ENCODE measurements at places on chromosomes 6 and 20. TPM values are rescaled to one million over a fixed set of nuclear protein-coding genes. Genes with fewer than 3 reads are reported as not detected.

GRCh38 chr6:25397406-25397805, 118.2 kb downstream of the CARMIL1 start:
- no peak for DNase-seq

DNA sequence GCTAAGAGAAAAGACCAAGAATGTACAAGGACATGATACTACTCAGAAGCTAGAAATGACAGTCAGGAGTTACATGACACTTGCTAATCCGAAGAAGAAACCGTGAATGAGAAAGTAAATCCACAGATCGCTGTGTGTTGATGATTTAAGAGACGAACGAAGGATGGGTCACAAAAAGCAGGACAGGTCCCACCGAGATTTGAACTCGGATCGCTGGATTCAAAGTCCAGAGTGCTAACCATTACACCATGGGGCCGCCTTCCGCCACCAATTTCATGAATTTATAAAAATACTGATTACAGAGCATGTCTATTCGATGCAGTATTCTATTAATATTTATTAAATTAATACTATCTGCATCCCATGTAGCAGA, 54.0 kb upstream of the BTN3A2 start:
- DNase-seq = peak; percentile 82

DNA sequence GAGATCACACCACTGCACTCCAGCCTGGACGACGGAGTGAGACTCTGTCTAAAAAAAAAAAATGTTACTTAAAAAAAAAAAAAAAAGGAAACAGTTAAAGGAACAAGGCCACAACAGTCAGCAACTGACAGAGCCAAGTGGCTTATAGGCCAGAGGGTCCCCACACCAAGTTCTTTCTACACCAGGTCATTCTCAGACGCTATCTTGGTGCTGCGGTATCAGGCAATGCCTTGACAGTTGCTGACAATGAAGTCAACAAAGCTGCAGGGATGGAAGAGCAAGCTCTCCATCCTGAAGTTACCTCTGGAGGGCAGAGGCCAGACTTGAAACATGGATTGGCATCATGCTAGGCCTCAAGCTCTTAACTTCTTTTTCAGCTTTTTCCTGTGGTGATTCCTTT, 31.9 kb downstream of the COMMD7 start:
- DNase-seq = no peak

GRCh38 chr6:100210137-100211117, 216.4 kb upstream of the MCHR2 start:
- no peak for DNase-seq

GRCh38 chr6:95658886-95659285, 81.6 kb downstream of the MANEA start:
- DNase-seq = no peak

The CRYBG1 gene
- 14.1 TPM for total RNA-seq

GRCh38 chr6:70651326-70651905, 16.3 kb upstream of the SMAP1 start:
- peak; percentile 29 for DNase-seq

DNA sequence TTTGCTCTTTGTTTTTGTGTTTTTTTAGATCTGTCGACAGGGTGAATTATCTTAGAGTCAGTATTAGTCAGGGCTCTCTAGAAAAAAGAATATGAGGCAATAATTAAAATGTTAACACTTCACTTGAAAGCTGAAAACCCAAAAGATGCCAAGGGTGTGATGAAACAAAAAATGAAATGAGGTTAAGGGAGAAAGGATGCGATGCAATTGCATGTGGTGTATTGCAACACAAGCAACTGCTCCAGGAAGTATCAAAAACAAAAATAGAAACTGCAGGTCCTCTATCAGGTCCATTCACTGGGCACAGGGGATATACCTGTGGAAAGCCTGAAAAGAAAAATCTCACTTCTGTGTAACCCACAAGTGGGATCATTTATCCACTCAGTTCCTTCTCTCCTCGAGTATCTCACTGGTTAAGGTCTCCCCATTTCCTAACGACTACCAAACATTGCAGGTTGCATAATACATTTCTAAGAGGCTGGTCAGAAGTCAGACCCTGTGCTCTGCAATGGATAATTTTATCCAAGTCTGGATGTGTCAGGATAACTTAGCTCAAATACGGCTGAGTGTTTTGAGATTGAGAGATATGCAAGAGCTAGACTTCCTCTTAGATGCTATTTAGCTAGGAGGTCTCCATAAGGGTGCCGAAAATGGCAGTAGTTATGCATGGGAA, 257.7 kb upstream of the GJE1 start:
- DNase-seq = no peak

The MYBL2 gene
- total RNA-seq = 48.8 TPM

DNA sequence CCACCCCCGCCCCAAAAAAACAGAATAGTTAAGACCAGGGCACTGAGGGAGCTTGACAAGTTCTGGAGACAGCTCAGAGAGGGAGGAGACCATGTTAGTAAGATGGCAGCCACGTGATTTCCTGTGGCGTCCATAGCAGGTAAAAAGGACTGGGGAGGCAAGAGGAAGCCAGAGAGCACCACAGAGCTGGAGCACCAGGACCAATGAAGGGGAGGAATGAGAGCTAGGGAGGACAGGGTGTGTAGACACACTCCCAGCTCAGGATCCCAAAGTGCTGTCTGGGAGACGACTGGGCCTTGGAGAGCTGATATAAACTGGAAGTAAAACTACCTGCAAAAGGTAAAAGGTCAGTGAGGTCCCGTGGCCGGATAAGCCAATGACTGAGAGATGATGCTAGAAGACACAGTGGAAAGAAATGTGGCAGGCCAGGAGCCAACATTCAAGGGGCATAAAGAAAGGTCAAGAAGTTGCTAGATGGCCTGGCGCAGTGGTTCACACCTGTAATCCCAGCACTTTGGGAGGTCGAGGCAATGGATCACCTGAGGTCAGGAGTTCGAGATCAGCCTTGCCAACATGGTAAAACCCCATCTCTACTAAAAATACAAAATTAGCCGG, 39.0 kb downstream of the SLC23A2 start:
- DNase-seq = peak; percentile 9

GRCh38 chr20:4813863-4814695, 92.4 kb downstream of the PRND start:
- no peak for DNase-seq

- no peak for DNase-seq
Observed at GRCh38 chr20:56552911-56553629, 20.0 kb downstream of the FAM209B start.

DNA sequence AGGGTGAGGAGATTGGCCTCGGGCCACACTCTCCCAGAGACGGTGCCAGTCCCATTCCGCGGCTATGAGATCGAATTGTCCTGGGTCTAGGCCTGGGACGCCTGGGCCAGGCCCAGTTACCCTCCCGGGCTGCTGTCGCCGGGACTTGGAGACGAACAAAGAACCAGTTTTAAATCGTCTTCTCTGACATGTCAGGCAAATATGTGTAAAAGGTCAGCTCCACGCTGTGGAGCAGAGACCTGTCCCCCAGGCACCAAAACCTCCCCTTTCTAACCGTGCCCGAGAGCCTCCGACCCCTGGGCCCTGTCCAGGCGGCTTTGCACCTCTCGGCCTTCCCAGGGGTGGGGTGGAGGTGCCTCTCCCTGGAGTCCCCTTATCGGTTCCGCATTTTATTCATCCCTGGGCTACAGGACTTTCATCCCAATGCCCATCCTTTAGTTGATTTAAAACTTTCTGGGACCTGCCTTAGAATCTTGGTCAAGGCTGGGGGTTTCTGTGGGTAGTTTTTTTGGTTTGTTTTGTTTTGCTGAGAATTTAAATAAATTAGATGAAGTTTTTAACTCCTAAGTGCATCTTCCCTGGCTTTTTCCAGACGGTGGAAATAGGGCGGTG, 5.8 kb upstream of the TFAP2A start:
- DNase-seq = no peak

DNA sequence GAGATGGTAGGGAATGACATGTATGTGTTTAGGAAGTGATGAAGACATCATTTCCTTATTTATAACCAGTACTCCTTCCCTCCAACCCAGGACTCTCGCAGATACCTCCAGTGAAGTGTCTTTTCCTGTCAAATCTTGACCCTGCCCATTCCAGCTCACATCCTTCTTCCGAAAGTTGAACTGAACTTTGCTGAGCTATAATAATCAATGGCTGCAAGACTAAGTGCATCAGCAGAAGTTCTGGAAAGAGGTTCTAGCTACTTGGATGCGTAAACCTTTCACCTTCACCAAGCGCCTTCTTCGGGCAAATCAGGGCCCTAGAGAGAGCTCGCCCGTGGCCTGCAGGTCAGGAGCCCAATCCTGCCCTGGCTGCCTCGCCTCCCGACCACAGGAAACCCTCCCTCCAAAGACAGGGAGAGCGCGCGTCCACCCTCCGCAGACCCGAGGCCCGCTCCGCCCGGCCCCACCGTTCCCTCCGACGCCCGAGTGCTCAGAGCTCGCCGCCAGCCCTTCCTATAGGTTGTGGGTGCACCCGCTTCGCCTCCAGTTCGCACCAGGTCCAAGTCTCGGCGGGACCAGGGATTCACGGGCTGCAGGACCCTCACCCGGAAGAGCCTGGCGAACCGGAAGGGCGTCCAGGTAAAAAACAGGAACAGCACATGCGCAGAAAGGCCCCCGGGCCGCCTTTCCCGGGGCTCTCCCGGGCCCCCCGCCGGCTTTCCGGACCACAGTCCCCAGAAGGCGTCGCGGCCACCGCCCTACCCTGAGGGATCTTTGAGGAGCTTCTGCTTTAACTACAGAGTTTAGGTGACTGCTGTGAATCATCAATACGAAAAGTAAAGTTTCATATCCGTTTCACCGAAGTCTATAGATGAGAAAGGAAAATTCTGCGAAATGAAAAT, at the start of gene ZNF334:
ZNF334 (minus strand) TSS at position 617 of the 902 bp plus-strand sequence. CDS start 1,457 bp downstream, outside the sequence.
- peak; percentile 62 for DNase-seq

GRCh38 chr6:153814136-153814535, 224.9 kb upstream of the OPRM1 start:
- no peak for DNase-seq

The HSPA12B gene
- 0.17 TPM for total RNA-seq

- no peak for DNase-seq
Observed at GRCh38 chr6:118042855-118043254, 135.8 kb downstream of the SLC35F1 start.

GRCh38 chr6:150813993-150814359, 51.5 kb upstream of the MTHFD1L start:
- peak; percentile 81 for DNase-seq

- no peak for DNase-seq
Observed at GRCh38 chr6:30216096-30216495, 2.9 kb upstream of the TRIM26 start.

DNA sequence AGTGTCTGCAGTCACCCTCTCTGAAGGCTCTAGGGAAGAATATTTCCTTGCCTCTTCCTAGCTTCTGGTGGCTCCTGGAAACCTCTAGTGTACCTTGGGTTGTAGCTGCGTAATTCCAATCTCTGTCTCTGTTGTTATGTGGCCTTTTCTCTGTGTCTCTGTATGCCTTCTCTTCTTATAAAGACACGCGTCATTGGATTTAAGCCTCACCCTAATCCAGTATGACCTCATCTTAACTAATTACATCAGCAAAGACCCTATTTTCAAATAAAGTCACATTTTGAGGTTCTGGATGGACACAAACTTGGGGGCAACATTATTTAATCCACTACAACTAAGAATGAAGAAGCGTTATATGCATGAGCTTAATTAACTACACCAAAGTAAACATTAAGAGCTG, 111.4 kb upstream of the ZNF184 start:
- no peak for DNase-seq

DNA sequence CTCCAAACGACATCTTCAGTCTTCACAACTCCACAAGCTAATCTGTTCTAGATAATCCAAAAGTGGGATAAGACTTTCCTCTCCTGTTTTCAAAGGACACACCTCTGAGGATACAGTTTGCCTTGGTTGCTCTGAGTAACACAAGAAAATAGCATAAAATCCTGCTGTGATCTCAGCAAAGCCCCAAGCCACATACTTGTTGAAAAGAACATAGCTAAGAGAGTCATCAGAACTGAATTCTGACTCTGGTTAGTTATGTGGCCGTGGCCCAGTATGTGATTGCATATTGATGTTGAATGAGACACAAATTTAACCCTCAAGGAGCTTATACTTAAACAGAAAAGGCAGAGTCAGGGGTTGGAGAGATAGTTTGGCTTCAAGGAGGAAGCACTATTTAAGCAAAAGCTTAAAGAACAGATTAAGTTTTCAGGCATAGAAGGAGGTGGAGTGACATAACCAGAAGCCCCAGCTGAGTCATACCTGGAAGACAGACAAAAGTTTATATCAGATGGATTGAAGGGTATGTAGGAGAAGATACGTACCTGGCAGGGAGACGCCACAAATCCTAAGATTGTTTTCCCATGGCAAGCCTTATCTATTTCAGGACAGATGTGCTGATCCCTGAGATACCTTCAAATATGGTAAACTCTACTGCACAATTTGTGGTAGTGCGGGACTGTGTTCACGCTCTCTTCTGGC, 41.2 kb downstream of the OPN5 start:
- no peak for DNase-seq

GRCh38 chr6:22943327-22943726, 374.0 kb downstream of the HDGFL1 start:
- DNase-seq = no peak

Data from Daoy (cell line).